GM20000 (cell line): ENCODE measurements at places on chromosomes 11 and 22.

DNA sequence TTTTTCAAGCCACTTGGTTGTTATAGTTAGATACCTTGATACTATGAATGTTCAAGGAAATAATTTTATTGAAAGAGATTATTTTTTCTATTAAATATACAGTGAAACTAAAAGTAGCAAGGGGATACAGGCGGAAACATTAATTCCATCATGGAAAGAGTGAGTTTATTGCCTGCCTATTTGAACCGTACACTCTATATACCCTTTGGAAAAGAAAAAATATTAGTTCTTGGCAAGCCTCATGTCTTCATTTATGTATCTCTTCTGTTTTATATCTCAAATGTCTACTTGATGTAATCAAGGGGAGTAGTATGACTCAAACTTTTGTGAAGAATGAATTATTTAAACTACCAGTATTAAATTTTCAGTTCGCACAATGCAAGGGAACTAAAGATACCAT is 54.0 kb downstream of the GAS2 start:
- no peak for DNase-seq

- DNase-seq = no peak
These were observed 91.1 kb upstream of the KCNA4 start for GRCh38 chr11:30107899-30108298.

DNA sequence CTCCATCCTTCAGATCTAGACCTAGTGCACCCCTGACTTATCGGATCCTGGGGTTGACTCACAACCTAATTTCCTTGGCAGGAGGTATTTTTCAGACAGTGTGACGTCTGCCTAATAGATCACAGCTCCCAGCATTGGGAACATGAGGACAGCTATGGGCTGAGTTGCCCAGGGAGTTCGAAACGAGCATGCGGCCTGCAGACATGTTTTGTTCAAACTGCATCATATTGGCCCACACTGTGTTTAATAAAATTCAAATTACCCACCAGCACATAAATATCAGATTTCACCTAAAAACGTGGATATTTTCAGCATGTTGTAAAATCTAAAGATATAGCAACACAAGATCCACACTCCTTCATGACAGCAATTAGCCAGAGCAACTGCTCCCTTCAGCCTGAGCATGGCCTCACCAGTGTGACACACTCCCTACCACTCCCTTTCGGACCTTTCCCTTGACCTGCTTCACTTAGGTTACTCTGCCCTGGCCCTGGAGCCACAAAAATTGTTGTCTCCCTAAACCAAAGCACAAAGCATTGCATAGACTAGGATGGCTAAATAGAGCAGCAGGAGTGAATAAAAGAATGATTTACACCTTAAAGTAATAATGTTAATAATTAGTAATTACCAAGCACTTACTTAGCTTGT is 53.6 kb upstream of the USP47 start:
- no peak for DNase-seq

- no peak for DNase-seq
These were observed 1543.1 kb downstream of the FAM181B start for GRCh38 chr11:81190546-81190945.

- DNase-seq = no peak
These were observed 44.1 kb downstream of the RSF1 start for GRCh38 chr11:77776455-77776854.

DNA sequence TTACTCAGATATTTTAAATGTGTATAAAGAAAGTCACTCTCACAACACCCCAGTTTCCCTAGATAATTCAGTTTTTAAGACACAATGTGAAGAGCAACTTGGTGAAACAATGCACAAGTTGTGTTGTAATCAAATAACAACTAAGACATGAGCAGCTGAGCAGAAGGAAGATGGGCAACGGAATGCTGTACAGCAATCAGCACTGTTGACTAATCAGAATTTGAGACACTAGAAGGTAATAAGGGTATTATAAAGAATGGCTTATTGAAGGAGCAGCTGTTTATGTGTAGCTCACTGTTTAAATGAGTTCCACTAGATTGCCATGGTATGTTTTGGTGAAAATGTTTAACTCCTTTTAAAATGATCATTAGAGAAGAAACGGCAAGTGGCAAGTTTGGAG is 60.1 kb downstream of the SOX6 start:
- DNase-seq = no peak

DNA sequence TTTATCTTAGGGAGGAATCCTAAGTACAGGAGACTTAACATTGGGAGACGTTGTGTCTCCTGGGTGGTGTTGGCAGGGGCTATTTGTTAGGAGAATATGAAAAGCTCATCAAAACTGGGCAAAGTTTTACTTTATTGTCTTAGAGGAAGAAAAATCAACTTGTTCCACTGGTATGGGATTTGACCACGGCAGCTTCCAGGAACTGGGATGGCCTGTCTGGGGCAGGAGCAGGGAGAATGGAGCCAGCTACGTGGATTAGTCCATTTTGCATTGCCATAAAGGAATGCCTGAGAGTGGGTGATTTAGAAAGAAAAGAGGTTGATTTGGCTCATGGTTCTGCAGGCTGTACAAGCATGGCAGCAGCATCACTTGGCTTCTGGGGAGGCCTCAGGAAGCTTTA is 198.4 kb downstream of the ADAMTS15 start:
- no peak for DNase-seq

- no peak for DNase-seq
These were observed 199.2 kb upstream of the POU2AF2 start for GRCh38 chr11:111046291-111046690.

- DNase-seq = no peak
These were observed 168.6 kb downstream of the ADAMTS15 start for GRCh38 chr11:130617001-130617400.
